Activated naive CD4-positive, alpha-beta T cell (primary cell): ENCODE measurements at places on chromosomes 12 and 14.

- DNase-seq: no peak
Observed at GRCh38 chr14:104754213-104754851, 1.4 kb downstream of the SIVA1 start.

GRCh38 chr12:32864731-32865130 is 31.8 kb downstream of the PKP2 start:
- DNase-seq: no peak

DNA sequence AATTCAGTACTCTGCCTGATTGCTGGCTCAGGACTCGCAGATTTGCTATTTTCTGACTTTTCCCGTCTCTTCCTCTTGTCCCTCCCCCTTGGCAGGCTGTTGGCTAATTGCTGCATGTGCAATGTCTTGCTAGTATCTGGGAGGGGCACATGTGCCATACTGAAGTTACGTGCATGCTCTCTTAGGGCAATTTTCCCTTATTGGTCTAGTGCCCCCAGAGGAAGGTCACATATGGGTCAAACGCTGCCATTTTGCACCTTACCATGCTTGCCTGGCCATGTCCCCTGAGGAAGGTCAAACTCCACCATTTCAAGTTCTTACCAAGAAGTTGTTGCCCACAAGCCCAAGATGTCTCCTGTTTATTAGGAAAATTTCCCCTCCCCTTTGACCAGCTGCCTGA is 13.9 kb upstream of the ERC1 start:
- DNase-seq: no peak

- no peak for DNase-seq
Observed at GRCh38 chr14:82562881-82563280, 1029.2 kb upstream of the SEL1L start.

- no peak for DNase-seq
Observed at GRCh38 chr12:57604992-57605810, 577 bp downstream of the DTX3 start.

- no peak for DNase-seq
Observed at GRCh38 chr12:27821259-27821973, 41.4 kb upstream of the MANSC4 start.

GRCh38 chr12:113332688-113333417 is 2.1 kb downstream of the SLC8B1 start:
- no peak for DNase-seq

GRCh38 chr12:82593901-82594396 is 92.8 kb upstream of the TMTC2 start:
- DNase-seq: no peak

DNA sequence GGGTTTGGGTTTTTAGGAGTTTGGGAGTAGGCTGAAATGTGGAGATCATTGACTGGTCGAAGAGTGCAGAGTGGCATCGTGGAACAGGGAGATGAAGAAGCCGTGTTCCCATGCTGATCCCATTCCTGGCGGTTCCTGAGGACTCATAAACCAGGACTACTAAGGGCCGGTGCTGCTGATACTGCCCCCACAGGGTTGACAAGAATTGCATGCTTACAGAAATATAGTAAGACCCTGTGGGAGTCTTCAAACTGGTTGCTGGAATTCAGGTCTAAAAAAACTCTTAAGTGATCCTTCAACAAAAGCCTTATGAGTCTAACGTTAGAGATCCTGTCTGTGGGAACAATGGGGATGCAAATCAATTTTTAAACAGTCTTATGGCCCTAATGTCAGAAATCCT is 64.0 kb upstream of the ARHGAP5 start:
- DNase-seq: no peak

- no peak for DNase-seq
Observed at GRCh38 chr12:96427269-96427729, 27.1 kb upstream of the CDK17 start.
